ENCODE measurements at places on chromosomes 2 and 18.

DNA sequence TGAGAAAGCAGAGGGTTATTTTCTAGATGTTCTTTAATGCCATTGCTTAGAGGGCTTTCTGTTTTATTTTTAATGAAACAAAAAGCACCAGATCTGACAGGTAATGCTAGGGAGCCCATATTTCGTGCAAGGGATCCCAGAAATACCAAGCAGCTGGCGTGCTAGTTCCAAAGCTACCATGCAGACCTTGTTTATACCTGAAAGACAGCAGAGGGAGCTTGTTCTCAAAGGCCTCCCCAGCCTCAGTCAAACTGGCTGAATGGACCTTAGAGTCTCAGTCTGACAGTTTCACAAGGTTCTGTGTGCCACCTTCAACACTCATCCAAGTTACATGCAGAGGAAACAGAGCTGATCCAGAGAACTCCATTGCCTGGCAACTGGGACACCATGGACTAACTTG, 48.6 kb downstream of the GALNT14 start:
- DNase-seq: no peak

DNA sequence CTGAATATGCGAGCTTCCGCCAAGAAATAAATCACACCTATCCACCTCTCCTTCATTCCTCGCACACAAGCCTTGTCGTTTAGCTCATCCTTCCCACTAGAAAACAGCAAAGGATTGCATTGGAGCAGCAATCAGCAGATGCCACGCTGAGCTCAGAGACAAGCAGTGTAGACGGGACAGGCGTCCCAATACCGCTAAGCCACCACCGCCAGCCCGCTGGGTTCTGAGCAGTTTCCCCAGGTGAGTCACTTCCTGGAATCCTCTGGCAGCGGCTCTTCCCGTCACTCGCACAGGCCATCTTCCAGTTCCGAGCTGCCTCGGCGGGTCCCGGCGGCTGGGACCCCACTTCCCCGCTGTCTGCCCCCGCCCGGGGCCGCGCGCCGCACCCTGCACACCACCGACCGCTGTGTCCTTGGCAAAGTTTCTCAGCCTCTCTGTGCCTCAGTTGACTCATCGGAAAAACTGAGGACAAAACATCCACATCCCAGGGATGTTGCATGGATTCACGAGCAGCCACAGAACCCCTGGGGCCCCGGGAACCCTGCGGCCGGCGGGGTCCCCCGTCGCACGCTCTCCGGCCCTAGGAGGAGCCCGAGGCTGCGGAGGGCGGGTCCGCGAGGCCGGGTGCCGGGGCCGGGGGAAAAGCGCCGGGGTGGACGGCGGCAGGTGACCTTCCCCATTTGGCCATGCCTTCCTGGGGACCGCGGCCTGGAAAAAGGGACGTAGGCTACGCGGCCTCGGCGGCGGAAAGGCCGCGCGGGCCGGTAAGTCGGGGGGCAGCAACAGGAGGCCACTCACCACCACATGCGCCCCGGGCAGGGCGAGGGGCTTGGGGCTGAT, 573 bp downstream of the KDSR start:
- peak; percentile 34 for DNase-seq

- no peak for DNase-seq
These were observed 4.8 kb downstream of the UGP2 start for GRCh38 chr2:63846487-63846886.

- DNase-seq: no peak
These were observed 322.6 kb downstream of the AFF3 start for GRCh38 chr2:99819766-99820165.
